ENCODE measurements at places on chromosomes 4 and X. TPM values are rescaled to one million over a fixed set of nuclear protein-coding genes. Genes with fewer than 3 reads are reported as not detected.

The L1CAM gene
- 14.7 TPM for total RNA-seq

The PPID gene
- total RNA-seq = 26.2 TPM

The MAGEB4 gene
- not detected for total RNA-seq

The F8 gene
- total RNA-seq = 0.42 TPM

The TSPAN7 gene
- 1.6 TPM for total RNA-seq

The SMIM43 gene
- not detected for total RNA-seq

The AP1AR gene
- 24.7 TPM for total RNA-seq

The ABCE1 gene
- total RNA-seq = 140 TPM

The KDR gene
- 0.38 TPM for total RNA-seq

The LUZP4 gene
- not detected for total RNA-seq

The FGD1 gene
- total RNA-seq = 4.7 TPM

The MND1 gene
- 34.2 TPM for total RNA-seq

The TRAM1L1 gene
- 6.4 TPM for total RNA-seq

The PRRG1 gene
- 9.8 TPM for total RNA-seq

DNA sequence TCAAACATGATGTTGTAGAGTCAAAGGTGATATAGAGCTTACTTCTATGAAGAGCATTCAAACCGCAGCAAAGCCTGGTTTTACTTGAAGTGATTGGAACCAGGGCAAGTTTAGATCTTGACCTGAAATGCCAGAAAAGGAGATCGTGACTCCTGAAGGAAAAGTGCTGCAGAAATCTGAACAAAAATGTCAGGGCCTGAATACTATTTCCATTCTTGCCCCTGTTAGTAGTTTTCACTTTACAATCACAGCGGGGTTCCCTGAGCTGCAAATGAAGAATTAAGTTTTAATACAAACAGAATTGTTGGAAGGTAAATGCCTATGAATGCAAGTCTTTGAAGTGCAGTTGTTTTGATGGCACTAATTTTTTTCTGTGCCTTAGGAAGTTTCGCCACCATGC is 4.1 kb downstream of the SLIT2 start:
- no peak overlapping the region for H3K27ac ChIP-seq
- no peaks in the 10 kb centered on the region for H3K27me3 ChIP-seq
- no peaks in the 10 kb centered on the region for H3K4me1 ChIP-seq
- DNase-seq = no peak
- H3K36me3 ChIP-seq = no peaks in the 10 kb centered on the region

DNA sequence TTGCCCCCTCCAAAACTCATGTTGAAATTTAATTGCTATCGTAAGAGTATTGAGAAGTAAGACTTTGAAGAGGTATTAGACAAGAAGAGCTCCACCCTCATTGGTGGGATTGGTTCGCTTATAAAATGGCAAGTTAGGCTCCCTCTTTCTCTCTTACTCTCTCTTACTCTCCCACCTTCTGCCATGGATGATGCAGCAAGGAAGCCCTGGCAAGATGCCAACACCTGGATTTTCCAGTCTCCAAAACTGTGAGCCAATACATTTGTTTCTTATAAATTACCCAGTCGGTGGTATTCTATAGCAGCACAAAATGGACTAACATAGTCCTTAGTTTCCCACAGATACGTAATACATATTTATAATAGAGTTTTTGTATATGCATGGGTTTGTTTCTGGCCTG is 119.4 kb downstream of the DDIT4L start:
- H3K27ac ChIP-seq = no peak overlapping the region
- no peaks in the 10 kb centered on the region for H3K27me3 ChIP-seq
- no peaks in the 10 kb centered on the region for H3K36me3 ChIP-seq
- no peaks in the 10 kb centered on the region for H3K4me1 ChIP-seq
- DNase-seq = no peak
- no peak overlapping the region for H3K4me3 ChIP-seq

- H3K4me1 ChIP-seq = no peaks in the 10 kb centered on the region
- no peak overlapping the region for H3K27ac ChIP-seq
- H3K4me3 ChIP-seq = no peak overlapping the region
- DNase-seq = no peak
- no peaks in the 10 kb centered on the region for H3K36me3 ChIP-seq
Observed at GRCh38 chr4:16801356-16801755, 97.1 kb downstream of the LDB2 start.

DNA sequence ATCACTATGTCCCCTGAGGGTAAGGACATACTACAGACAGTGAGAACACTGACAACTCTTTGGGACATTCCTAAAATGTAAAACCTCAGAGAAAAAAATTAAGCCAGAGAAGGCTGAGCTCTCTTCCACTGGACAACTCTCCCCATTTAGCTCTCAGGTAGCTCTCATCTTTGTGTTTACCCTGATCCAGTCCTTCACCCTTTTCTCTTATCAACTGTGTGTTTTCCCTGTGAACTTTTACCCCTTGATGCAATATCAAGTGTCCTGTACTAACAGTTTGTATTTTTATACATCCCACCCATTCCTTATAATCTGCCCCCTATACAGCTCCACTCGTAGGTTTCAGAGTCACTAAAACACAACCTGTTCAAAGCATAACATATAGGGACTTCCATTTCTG is 182.6 kb downstream of the STIM2 start:
- no peak overlapping the region for H3K27ac ChIP-seq
- H3K4me3 ChIP-seq = no peak overlapping the region
- H3K4me1 ChIP-seq = no peaks in the 10 kb centered on the region
- H3K27me3 ChIP-seq = no peaks in the 10 kb centered on the region
- no peak for DNase-seq

- H3K27ac ChIP-seq = no peak overlapping the region
- no peak for DNase-seq
- 0 out of 2 replicates have a peak, but pooled peaks cover 2% of the 10 kb centered on the region for H3K4me1 ChIP-seq
- no peaks in the 10 kb centered on the region for H3K27me3 ChIP-seq
Observed at GRCh38 chrX:110403441-110404238, 45.0 kb downstream of the RTL9 start.

GRCh38 chr4:24777536-24778463 is 17.6 kb upstream of the SOD3 start:
- H3K27ac ChIP-seq = no peak overlapping the region
- no peak for DNase-seq
- H3K27me3 ChIP-seq = no peaks in the 10 kb centered on the region
- no peaks in the 10 kb centered on the region for H3K4me1 ChIP-seq
- H3K4me3 ChIP-seq = no peak overlapping the region

- no peak for DNase-seq
- peaks cover 26% of the 10 kb centered on the region for H3K27me3 ChIP-seq
- H3K27ac ChIP-seq = no peak overlapping the region
Observed at GRCh38 chr4:2272026-2272827, 10.3 kb upstream of the MXD4 start.

DNA sequence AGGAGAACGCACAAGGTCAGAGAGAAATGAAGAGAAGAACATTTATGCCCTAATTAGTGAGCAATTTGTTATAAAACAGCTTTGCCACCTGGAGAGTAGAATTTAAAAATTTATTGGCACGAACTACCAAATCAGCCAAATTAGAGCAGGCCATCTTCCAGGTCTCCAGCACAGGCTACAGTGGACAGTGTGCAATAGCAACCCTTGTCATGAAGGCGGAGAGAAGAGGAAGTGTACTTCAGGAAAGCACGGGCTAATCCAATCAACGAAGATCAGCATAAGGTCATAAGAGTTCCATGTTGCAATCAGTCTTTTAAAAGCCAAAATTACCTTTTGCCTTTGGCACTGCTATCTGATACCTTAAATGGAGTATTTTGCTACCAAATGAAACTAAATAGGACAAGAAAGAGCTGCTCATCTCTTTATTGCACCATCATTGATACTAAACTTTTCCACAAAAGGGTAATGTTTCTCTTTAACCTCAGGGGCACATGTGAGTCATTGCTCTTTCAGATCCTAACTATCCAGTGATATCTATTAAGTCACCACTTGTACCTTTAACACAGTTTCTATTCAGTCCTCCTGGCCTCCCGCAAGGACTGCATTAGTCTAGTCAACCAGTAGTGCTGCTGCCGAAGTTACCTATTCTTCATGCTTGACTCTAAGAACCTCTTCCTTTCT is 19.9 kb downstream of the ANK2 start:
- no peaks in the 10 kb centered on the region for H3K36me3 ChIP-seq
- H3K4me1 ChIP-seq = peaks cover 6% of the 10 kb centered on the region
- H3K27me3 ChIP-seq = no peaks in the 10 kb centered on the region
- no peak overlapping the region for H3K27ac ChIP-seq
- H3K4me3 ChIP-seq = no peak overlapping the region

DNA sequence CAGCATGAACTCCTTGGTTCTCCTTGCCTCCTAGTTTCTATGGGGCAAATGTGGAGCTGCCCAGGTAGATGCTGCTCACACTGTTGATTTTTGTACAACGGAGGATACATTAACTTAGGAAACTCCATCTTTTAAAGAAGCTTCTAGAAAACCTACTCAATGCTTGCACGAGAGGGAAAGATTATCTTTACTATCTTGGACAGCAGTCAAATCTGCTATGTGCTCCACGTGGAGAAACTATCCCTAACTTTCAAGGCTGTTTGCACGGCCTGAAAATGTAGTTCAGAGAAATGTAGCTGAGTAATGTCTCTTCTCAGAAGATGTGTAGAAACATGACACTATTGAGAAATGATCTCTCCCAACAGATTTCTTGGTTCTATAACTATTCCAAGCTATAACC is 1530.9 kb upstream of the PABPC4L start:
- no peaks in the 10 kb centered on the region for H3K4me1 ChIP-seq
- H3K27me3 ChIP-seq = no peaks in the 10 kb centered on the region

GRCh38 chrX:145716226-145716625 is 101.4 kb upstream of the SLITRK2 start:
- H3K36me3 ChIP-seq = no peaks in the 10 kb centered on the region
- no peak overlapping the region for H3K27ac ChIP-seq
- H3K27me3 ChIP-seq = no peaks in the 10 kb centered on the region
- no peak for DNase-seq
- no peaks in the 10 kb centered on the region for H3K4me1 ChIP-seq

DNA sequence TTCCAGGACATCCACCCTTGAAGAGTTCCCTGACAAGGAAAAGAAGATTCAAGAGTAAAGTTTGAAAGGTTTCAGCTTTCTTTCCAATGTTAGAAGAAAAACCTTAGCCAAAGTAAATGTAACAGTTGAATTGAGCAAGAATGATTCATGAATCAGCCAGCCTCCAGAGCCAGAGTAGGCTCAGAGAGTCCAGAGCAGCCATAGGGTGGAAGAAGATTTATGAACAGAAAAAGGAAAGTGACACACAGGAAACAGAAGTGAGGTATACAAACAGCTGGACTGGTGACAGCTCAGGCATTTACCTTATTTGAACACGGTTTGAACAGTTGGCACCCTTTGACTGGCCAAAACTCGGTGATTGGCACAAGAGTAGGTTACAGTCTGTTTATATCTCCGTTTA is 63.2 kb downstream of the QDPR start:
- no peaks in the 10 kb centered on the region for H3K36me3 ChIP-seq
- no peak overlapping the region for H3K4me3 ChIP-seq
- no peaks in the 10 kb centered on the region for H3K27me3 ChIP-seq
- H3K4me1 ChIP-seq = no peaks in the 10 kb centered on the region
- H3K27ac ChIP-seq = no peak overlapping the region

- no peak overlapping the region for H3K4me3 ChIP-seq
- no peaks in the 10 kb centered on the region for H3K27me3 ChIP-seq
- DNase-seq = no peak
- no peak overlapping the region for H3K27ac ChIP-seq
- H3K4me1 ChIP-seq = no peaks in the 10 kb centered on the region
Observed at GRCh38 chrX:17679261-17679660, 58.0 kb upstream of the SCML1 start.

GRCh38 chr4:70670332-70671014 is 4.2 kb upstream of the JCHAIN start:
- H3K4me1 ChIP-seq = no peaks in the 10 kb centered on the region
- DNase-seq = no peak
- no peak overlapping the region for H3K4me3 ChIP-seq
- H3K36me3 ChIP-seq = no peaks in the 10 kb centered on the region

DNA sequence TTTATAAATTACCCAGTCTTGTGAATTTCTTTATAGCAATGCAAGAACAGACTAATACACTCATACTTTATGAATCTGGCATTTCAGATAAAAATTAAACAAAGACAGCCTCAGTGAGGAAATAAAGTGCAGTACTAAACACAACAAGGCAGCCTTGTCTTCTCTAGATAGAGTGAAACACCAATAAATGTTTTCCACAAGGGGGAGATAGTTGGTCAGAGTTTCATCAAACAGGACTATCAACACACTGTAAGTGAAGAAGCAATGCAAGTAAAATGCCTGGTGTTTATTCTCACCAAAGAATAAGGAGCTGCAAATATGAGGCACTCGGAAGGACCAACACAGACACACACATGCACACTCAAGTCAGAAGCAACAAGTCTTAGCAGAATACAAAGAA is 62.8 kb downstream of the FAM9B start:
- H3K4me3 ChIP-seq = no peak overlapping the region
- no peak for DNase-seq
- H3K27me3 ChIP-seq = no peaks in the 10 kb centered on the region
- H3K27ac ChIP-seq = no peak overlapping the region

GRCh38 chr4:129532573-129532972 is 436.6 kb downstream of the C4orf33 start:
- no peak overlapping the region for H3K27ac ChIP-seq
- no peaks in the 10 kb centered on the region for H3K27me3 ChIP-seq
- H3K4me1 ChIP-seq = no peaks in the 10 kb centered on the region
- DNase-seq = no peak
- H3K36me3 ChIP-seq = no peaks in the 10 kb centered on the region
- no peak overlapping the region for H3K4me3 ChIP-seq

- H3K27ac ChIP-seq = no peak overlapping the region
- no peaks in the 10 kb centered on the region for H3K27me3 ChIP-seq
- H3K36me3 ChIP-seq = no peaks in the 10 kb centered on the region
- H3K4me3 ChIP-seq = no peak overlapping the region
Observed at GRCh38 chrX:86016139-86016538, 31.2 kb downstream of the CHM start.

- no peak overlapping the region for H3K27ac ChIP-seq
- H3K4me3 ChIP-seq = no peak overlapping the region
- H3K27me3 ChIP-seq = no peaks in the 10 kb centered on the region
- H3K4me1 ChIP-seq = peaks cover 23% of the 10 kb centered on the region
- no peaks in the 10 kb centered on the region for H3K36me3 ChIP-seq
Observed at GRCh38 chr4:144295286-144295995, 154.9 kb upstream of the GYPA start.

GRCh38 chrX:153526042-153526441 is 8.6 kb downstream of the ATP2B3 start:
- H3K36me3 ChIP-seq = no peaks in the 10 kb centered on the region
- DNase-seq = peak; percentile 36
- H3K4me1 ChIP-seq = no peaks in the 10 kb centered on the region
- H3K27ac ChIP-seq = no peak overlapping the region
- H3K4me3 ChIP-seq = no peak overlapping the region
- H3K27me3 ChIP-seq = no peaks in the 10 kb centered on the region

GRCh38 chrX:34734383-34734782 is 77.3 kb upstream of the TMEM47 start:
- no peak overlapping the region for H3K4me3 ChIP-seq
- no peaks in the 10 kb centered on the region for H3K36me3 ChIP-seq
- no peaks in the 10 kb centered on the region for H3K4me1 ChIP-seq
- no peak overlapping the region for H3K27ac ChIP-seq

- DNase-seq = no peak
- no peaks in the 10 kb centered on the region for H3K36me3 ChIP-seq
- 0 out of 2 replicates have a peak, but pooled peaks cover 7% of the 10 kb centered on the region for H3K27me3 ChIP-seq
- no peak overlapping the region for H3K27ac ChIP-seq
Observed at GRCh38 chr4:6092971-6093370, 74.7 kb upstream of the C4orf50 start.

GRCh38 chr4:137678796-137679195 is 146.5 kb upstream of the PCDH18 start:
- no peak overlapping the region for H3K27ac ChIP-seq
- H3K4me1 ChIP-seq = 0 out of 2 replicates have a peak, but pooled peaks cover 3% of the 10 kb centered on the region
- no peak overlapping the region for H3K4me3 ChIP-seq
- no peaks in the 10 kb centered on the region for H3K36me3 ChIP-seq
- no peak for DNase-seq

- no peak overlapping the region for H3K27ac ChIP-seq
- H3K27me3 ChIP-seq = no peaks in the 10 kb centered on the region
- no peaks in the 10 kb centered on the region for H3K4me1 ChIP-seq
- no peaks in the 10 kb centered on the region for H3K36me3 ChIP-seq
- H3K4me3 ChIP-seq = no peak overlapping the region
Observed at GRCh38 chrX:109270580-109271484, 211.1 kb downstream of the GUCY2F start.
